ENCODE measurements at places on chromosomes 5 and 9. TPM values are rescaled to one million over a fixed set of nuclear protein-coding genes. Genes with fewer than 3 reads are reported as not detected.

- no peak overlapping the region for H3K4me3 ChIP-seq
- no peak overlapping the region for H3K27ac ChIP-seq
- H3K27me3 ChIP-seq, result no peaks in the 10 kb centered on the region
- H3K36me3 ChIP-seq, result no peaks in the 10 kb centered on the region
- DNase-seq, result no peak
Measured at GRCh38 chr9:88291056-88291455, 97.2 kb upstream of the SPIN1 start.

DNA sequence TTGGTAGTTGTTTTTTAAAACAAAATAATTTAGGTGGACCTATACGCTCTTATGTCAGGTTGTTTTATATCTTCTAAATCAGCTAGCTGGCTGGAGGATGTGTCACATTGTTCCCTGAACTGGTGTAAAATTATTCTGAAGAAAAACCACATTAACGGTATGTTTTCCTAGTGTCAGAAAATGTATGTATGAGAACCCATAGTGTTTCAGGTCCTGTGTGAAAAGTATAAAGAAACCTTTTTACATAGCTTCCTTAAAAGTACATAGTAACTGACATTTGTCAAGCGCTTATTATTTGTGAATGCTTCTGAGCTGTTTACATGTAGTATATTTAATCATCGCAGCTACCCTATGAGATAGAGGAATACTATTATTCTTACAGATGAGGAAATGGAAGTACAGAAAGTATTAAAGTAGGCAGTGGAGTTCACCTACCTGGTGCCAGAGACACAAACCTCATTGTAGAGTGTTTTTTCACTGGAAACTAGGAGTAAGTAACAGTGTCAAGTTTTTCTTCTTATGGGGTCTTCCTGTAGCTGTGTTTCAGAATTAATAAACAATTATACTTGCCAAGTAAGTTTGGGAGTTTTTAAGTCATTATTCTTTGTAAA, 10.4 kb upstream of the FAM120AOS start:
- peaks cover 26% of the 10 kb centered on the region for H3K4me1 ChIP-seq
- DNase-seq, result no peak
- no peaks in the 10 kb centered on the region for H3K36me3 ChIP-seq
- H3K4me3 ChIP-seq, result no peak overlapping the region
- no peak overlapping the region for H3K27ac ChIP-seq

The CTSV gene
- total RNA-seq, result not detected

- H3K36me3 ChIP-seq, result no peaks in the 10 kb centered on the region
- H3K27me3 ChIP-seq, result no peaks in the 10 kb centered on the region
- no peaks in the 10 kb centered on the region for H3K4me1 ChIP-seq
- H3K27ac ChIP-seq, result no peak overlapping the region
- no peak overlapping the region for H3K4me3 ChIP-seq
- no peak for DNase-seq
Measured at GRCh38 chr5:122007546-122007945, 45.8 kb downstream of the SRFBP1 start.

- H3K4me3 ChIP-seq, result no peak overlapping the region
- no peak overlapping the region for H3K27ac ChIP-seq
- no peaks in the 10 kb centered on the region for H3K36me3 ChIP-seq
- H3K4me1 ChIP-seq, result peaks cover 1% of the 10 kb centered on the region
- no peaks in the 10 kb centered on the region for H3K27me3 ChIP-seq
- no peak for DNase-seq
Measured at GRCh38 chr9:87595610-87596009, 97.9 kb downstream of the DAPK1 start.

- H3K27me3 ChIP-seq, result no peaks in the 10 kb centered on the region
- peaks cover 19% of the 10 kb centered on the region for H3K4me1 ChIP-seq
- no peak overlapping the region for H3K4me3 ChIP-seq
- H3K27ac ChIP-seq, result no peak overlapping the region
- H3K36me3 ChIP-seq, result no peaks in the 10 kb centered on the region
Measured at GRCh38 chr9:130714586-130715110, 21.1 kb downstream of the EXOSC2 start.
